Fibroblast of villous mesenchyme (primary cell): ENCODE measurements at places on chromosomes 1 and 21.

- no peak for DNase-seq
Measured at GRCh38 chr1:22778862-22779520, 68.4 kb downstream of the EPHB2 start.

DNA sequence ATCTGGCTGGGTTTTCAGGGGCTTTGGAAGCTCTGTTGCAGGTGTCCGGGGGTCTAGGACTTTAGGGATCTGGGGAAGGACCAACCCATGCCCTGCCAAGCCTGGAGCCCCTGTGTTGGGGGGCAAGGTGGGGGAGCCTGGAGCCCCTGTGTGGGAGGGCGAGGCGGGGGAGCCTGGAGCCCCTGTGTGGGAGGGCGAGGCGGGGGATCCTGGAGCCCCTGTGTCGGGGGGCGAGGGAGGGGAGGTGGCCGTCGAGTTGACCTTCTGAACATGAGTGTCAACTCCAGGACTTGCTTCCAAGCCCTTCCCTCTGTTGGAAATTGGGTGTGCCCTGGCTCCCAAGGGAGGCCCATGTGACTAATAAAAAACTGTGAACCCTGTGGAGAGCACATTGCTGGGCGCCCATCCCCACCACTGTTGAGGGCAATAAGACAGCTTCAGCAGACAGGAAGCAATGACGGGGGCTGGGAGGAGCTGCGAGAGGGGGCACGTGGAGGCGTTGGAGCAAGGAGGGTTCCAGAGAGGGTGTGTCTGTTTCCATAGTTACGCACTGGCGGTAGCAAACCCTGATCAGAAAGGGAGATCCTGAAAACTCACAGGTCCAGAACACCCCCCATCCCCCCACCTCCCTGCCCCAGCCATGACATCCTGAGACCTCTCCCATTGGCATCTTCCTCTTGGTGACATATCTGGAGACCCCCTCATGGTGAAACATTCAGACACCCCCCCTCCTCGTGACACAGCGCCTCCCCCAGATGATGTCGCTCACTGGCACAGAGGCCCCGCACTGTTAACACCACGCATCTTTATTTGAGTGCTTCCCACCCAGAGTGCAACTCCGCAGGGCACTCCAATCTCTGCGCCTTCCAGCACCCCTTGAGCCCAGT is 8.4 kb downstream of the MYBPH start:
- peak; percentile 15 for DNase-seq

- DNase-seq, result no peak
Measured at GRCh38 chr1:41526956-41527561, 42.6 kb upstream of the EDN2 start.

- DNase-seq, result peak; percentile 58
Measured at GRCh38 chr1:173779936-173780335, 44.5 kb upstream of the DARS2 start.

DNA sequence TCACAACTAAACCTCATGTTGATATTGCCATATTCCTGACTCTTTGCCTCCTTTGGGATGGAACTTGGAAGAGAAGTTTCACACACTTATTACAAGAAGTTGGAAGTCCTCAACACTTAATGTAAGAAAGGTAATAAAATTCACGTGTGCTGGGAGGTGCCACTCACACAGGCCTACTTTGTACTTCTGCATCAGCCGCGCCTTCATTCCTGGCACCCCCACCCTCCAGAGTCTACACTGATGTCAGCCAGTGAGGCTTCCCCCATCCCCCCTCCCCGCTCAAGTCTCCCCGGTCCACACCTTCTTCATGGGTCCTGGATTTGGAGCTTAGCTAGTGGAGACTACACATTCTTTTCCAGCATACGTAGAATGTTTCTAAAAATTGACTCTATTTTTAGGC is 24.8 kb upstream of the SLC45A1 start:
- DNase-seq, result no peak

GRCh38 chr21:29826386-29826785 is 113.4 kb downstream of the GRIK1 start:
- no peak for DNase-seq

- DNase-seq, result peak; percentile 35
Measured at GRCh38 chr1:13948888-13949391, 249.0 kb downstream of the PRDM2 start.
